ENCODE measurements at places on chromosomes 11 and 22.

DNA sequence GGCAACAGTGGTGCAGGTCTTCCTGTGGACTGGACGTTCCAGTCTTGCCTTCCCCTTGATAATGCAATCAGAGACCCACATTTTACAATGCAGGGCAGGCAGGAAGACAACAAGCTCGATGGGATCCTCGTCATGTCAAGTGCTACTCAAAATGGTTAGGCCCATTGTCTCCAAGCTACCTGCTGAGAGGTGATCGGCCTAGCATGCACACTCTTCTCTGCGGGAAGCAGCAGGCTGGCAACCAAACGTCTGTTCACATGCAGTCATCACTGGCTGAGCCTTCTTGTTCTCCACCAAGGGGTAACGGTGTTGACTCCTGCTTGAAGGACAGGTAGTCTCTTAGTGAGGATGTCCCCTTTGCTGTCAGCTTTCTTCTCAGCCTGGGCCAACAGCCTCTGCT is 25.5 kb upstream of the CD82 start:
- DNase-seq: peak; percentile 87

DNA sequence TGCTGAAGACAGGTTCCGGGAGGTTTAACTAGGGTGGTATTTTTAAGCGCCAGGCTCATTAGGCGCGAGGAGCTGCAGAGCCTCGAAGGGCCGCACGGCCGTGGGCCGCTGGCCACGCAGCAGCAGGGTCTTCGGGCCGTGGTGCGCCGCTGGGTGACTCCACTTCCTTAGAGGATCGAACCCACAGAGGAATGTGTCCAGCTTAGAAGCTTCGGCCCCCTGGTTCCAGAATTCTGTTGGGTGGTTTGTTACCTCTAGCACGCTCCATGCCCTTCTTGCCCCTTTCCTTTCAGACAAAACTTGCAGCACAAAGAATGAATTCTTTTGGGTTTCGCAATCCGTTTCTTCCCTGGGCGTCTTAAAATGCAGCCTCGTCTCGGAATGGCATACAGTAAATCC is 773 bp upstream of the PATL1 start:
- DNase-seq: no peak

GRCh38 chr11:88114486-88115045 is 60.7 kb downstream of the RAB38 start:
- DNase-seq: no peak

GRCh38 chr11:2728663-2729332 is 29.0 kb upstream of the KCNQ1OT1 start:
- DNase-seq: no peak

DNA sequence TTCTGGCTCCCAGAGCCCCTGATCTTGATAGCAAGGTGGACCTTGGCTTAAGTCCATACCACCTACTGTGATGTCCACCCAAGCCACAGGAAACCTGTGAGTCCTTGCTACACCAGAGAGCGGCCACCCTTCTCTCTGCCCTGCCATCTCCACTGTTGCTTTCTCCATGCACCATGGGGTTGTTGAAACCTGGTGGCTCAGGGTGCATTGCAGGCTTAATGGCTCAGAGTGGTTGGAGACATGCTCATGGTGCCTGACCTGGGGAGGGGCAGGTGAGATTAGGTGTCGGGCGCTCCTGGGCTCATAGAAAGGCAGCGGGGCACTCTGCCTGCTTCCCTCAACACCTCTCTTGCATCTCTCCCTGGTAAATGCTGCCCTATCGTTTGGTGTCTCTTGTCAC is 25.0 kb upstream of the CACNG2 start:
- no peak for DNase-seq

DNA sequence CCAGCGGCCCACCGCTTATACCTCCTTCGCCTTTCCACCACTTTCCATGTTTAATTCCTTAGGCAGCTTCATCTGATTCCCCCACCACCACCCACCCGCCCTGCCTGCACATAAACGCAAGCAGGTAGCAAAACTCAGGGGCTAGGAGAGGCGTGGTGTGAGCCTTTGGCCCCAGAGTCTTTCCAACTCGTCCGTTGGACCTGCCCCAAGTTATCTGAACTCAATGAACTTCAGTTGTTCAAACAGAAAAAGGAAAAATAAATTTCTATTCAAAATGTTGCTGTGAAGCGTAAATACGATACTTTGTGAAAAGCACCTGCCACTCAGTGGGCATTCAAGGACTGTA is 814 bp upstream of the CDON start:
- DNase-seq: no peak

- no peak for DNase-seq
These were observed 399.5 kb downstream of the ETS1 start for GRCh38 chr11:128187835-128188234.

GRCh38 chr11:77159219-77159936 is 31.3 kb downstream of the MYO7A start:
- DNase-seq: no peak

GRCh38 chr11:1825785-1826451 is 8.9 kb upstream of the SYT8 start:
- no peak for DNase-seq

DNA sequence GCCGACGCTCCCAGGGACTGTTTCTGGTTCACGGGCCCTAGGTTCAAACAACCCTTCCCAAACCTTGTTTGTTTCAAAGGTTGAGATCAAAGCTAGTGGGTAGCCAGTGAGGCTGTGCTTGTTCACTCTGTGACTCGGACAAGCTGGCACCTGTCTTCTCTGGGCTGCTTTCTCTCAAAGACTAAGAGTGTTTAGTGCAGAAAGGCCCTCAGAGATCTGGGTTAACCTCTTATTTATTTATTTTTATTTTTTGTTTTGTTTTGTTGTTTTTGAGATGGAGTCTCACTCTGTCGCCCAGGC is 13.0 kb upstream of the MALAT1 start:
- DNase-seq: no peak

- no peak for DNase-seq
These were observed 42.7 kb downstream of the SCN3B start for GRCh38 chr11:123611698-123612097.

DNA sequence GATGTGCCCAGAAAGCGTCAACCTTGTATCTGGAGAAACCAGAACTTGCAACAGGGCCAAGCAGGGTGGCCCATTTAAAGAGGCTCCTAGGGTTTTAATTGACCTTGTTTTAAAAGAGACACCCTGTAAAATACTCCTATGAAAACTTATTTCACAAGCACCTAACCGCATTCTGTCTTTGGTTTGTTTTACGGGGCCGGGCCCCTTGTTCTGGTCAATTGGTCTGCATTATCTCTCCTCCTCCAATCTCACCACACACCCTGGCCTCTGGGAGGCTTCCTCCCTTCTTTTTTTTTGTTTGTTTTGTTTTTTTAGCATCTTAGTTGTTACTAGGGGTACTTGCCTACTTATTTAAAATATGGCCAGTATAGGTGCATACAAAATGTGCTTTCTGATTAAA is 4.7 kb downstream of the EHF start:
- no peak for DNase-seq

DNA sequence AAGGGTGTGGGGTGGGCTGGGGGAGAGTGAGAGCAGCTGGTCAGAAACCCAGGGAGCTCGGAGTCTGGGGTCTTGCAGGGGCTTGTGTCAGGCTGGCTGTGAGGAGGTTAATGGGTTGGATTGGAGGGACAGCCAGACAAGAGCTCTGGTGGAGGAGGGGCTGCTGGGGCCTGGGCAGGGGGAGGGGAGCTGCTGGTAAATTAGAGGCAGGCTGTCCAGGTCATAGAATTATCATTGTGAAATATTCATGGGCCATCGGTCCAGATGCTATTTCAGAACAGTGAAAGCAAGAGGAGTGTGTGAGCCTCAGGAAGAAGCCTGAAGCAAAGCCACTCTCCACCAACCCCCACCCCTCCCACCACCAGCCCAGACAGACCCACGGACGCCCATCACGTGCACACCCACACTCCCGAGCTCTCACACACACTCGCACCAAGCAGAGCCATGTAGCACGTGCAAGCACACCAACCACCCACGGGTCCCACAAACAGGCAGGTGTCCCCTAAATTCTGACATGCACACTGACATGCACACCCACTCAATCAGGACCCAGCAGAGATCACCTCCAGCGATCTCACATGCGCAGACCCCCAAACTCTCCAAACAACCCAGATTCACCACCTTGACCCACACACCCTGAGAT is 18.8 kb downstream of the RTN4RL2 start:
- no peak for DNase-seq

DNA sequence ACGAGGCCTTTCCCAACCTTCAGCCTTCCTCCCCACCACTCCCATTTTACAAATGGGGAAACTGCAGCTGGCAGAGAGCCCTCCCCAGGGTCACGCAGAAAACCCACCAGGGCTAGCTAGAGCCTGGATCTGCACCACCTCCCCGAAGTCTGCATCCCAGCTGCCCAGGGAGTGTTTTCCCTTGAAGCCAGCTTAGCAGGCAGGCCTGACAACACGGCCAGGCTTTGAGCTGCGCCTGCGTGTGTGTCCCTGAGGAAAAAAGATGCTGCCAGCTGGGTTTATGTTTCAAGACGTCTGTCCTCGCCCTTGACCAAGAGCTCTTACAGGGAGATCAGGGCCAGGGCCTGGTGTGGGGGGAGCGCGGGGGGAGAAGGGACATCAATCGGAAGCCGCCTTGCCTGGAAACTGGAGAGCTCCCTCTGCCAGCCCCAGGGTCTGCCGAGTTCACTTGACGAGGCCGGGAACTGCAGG is 20.3 kb downstream of the WNT11 start:
- no peak for DNase-seq

DNA sequence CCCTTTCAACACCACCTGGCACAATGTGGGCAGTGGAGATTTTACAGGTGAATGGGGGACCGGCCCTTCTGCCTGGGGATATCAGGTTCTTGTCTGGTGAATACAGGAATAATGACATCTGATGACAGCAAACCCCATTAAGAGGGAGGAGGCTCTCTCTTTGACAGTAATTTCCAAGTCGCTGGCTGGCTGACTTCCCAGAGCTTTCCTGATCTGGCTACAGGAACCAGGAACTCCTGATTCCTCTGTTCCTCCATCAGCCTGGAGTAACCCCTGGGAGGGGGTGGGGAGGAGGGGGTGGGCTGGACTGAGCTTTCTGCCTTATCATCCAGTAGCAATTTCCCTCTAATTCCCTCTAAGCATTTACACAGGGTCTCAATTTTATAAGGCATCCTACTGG is 3.7 kb upstream of the MIEF1 start:
- DNase-seq: no peak

- no peak for DNase-seq
These were observed 15.5 kb upstream of the TSPAN18 start for GRCh38 chr11:44711113-44711786.

DNA sequence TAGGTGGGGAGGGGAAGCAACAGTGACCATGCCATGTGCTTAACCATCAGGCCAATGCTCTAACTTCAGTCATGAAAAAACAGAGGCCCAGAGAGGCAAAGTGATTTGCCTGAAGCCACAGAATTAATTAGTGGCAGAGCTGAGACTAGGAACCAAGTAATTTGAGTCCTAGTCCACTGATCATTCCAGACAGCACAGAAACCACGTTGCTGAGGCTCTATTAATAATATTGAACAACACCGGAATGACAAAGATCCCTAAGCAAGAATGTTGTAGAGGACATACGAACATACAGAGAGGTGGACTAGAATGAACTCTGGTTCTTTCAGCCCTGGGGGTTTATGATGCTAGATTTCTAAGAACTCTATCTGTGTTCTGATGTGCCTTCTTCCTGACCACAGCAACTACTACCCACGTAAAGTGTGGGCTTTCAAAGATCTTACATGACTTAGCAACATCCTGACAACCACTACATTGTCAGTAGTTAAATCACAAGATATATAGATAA is 92.3 kb downstream of the GAB2 start:
- no peak for DNase-seq

- no peak for DNase-seq
These were observed 77.4 kb upstream of the SPON1 start for GRCh38 chr11:13885083-13885482.

DNA sequence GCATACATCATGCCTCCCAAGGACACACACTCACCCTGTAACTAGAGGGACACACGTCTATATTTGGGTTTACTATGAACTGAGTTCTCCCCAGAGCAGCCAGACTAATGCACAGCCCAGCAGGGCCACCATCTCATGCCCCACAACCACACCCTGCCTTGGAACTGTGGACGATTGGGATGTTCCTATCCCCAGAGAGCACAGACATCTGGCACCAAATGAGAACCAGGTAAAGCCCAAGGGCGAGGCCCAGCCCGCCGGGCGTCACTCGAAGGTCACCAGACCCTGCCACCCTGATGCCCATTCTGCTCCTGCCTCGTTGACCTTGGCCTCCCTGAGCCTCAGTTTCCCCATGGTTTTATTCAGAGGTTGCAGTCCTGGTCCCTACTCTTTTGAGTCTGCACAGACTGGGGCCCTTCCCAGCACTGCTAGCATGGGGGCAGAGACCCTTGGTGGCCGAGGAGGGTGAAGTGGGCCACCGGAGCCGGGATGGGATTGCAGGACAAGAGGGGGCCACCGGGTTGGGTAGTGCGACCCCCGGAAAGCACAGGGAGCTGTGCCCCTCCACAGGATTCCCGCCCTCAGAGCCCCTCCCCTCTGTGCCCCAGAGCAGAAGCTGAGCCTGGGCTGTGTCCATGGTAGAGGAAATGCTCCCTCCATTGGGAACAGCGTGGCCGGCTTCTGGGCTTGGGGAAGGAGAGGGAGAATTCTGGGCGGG is 56.8 kb downstream of the IGLL5 start:
- DNase-seq: no peak

- peak; percentile 15 for DNase-seq
These were observed 30.8 kb downstream of the GNB1L start for GRCh38 chr22:19823902-19824211.

DNA sequence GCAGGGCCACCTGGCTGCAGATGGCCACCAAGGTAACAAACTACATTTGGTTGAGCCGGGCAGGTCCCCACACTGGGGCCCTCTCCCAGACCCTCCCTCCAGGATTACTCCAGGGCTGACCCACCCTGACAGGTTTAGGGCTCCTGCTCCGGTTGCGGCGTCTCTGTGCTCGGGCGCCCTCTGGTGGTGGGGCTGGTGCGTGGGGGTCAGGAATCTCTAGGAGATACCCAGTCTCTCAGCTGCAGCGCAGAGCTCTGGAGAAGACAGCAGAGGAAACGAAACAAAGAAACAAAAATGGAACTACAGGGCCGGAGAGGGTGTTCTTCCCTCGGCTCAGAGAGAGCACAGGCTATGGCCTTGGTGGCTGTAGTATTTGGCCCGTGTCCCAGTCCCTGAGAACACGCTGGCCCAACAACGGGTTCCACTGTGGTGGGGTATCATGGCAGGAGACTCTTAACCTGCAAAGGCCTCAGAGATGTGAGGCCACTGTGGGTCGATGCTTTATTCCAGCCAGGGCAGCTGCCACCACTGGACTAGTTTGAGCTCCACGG is 2.4 kb downstream of the C11orf96 start:
- no peak for DNase-seq

DNA sequence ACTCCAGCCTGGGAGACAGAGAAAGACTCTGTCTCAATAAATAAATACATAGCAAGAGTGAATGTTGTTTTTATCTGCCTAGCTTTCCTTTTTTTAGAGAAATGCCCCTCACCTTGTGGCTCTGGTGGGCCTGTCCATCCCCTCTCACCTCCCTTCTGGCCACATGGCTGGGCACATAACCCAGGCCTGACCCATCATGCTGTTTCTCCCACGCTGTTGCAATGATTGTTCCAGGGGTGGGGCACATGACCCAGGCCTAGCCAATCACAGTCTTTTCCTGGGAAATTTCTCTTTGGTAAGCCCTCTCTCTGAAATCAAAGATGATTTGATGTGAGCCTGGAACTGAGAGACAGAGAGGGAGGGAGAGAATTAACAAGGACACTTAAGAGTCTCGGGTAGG is 5.5 kb upstream of the CYTH4 start:
- no peak for DNase-seq

- DNase-seq: no peak
These were observed 160.2 kb downstream of the C11orf91 start for GRCh38 chr11:33540427-33540826.

Measured in NCI-H1417 treated with DMSO at 0.1 percent for 48 hours (cell line).